PC-9 (cell line): ENCODE measurements at places on chromosomes 3 and 15. TPM values are rescaled to one million over a fixed set of nuclear protein-coding genes. Genes with fewer than 3 reads are reported as not detected.

CEP63 gene
- total RNA-seq, result 28.5 and 31.5 TPM in 2 replicates

GPR87 gene
- 9.0 and 15.5 TPM in 2 replicates for total RNA-seq

VGLL4 gene
- total RNA-seq, result 39.1 and 42.2 TPM in 2 replicates

DNA sequence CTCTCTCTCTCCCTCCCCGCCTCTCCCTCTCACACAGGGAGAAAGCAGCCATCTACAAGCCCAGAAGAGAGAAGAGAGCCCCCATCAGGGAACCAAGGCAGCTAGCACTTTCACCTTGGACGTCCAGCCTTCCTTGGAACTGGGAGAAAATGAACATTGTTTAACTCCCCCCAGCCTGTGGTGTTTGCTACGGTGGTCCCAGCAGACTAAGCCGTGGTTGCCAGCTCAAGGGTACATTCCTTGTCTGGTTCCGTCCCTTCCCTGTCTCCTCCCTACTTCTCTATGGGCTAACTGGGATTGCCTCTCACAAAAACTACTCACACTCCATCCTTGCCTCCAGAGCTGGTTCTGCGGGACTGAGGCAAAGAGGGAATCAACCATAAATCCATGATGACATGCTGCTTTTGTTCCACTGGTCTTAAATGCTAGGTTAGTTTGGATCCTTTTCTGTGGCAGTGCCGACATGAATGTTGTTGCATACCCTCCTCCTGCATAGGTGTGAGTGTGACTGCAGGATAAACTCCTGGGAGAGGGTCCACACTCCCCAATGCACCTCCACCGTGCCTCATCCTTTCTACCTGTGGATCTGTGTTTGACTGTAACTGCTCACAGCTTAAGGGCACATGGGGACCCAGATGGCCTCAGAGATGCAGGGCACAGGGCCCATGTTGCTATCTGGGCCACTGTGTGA lies 12.0 kb downstream of the C3orf22 start:
- DNase-seq, result no peak

SERPINI1 gene
- total RNA-seq, result 2.4 and 2.6 TPM in 2 replicates

DNA sequence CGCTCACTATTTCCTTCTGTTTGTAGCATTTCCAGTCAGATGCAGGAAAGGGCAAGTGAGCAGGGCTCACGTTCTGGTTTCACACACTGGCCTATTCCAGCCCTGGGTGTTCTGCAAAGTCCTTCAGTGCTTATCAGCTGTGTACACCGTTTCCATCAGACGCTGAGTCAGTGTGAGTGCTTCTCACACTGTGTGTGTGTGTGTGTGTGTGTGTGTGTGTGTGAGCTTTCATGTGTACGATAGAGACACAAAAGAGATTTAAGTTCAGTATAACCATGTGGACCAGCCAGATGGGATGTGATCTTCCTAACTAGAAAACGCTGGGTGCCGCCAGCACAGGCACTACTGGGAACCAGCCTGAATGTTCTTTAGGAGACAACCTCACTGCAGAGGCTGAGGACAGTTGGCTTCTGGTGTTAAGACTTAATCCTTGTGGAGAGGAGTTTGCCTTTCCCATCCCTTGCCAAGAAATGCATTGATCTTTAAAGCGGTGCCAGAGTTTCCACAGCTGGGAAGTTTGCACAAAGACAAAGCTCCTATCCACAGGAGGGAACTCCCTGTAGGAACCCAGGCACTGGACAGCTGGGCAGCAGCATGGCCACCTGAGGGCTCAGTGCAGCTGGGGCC lies 3.9 kb upstream of the CHSY1 start:
- DNase-seq, result no peak

- no peak for DNase-seq
Measured at GRCh38 chr15:62301993-62302675, 137.0 kb upstream of the C2CD4B start.
